ENCODE measurements at places on chromosomes 1 and 21.
A peak's percentile ranks its signal among the peaks of the same experiment; 100 is the strongest.

- DNase-seq, result no peak
These were observed 7.0 kb downstream of the COLGALT2 start for GRCh38 chr1:184030433-184031091.

GRCh38 chr21:34576041-34576511, 38.8 kb downstream of the RCAN1 start:
- peak; percentile 24 for DNase-seq

GRCh38 chr1:160834945-160835565, 27.6 kb downstream of the CD244 start:
- DNase-seq, result peak; percentile 7

GRCh38 chr1:179745131-179745611, 2.1 kb downstream of the FAM163A start:
- no peak for DNase-seq

- no peak for DNase-seq
These were observed 68.0 kb downstream of the PRKAA2 start for GRCh38 chr1:56713112-56713511.

DNA sequence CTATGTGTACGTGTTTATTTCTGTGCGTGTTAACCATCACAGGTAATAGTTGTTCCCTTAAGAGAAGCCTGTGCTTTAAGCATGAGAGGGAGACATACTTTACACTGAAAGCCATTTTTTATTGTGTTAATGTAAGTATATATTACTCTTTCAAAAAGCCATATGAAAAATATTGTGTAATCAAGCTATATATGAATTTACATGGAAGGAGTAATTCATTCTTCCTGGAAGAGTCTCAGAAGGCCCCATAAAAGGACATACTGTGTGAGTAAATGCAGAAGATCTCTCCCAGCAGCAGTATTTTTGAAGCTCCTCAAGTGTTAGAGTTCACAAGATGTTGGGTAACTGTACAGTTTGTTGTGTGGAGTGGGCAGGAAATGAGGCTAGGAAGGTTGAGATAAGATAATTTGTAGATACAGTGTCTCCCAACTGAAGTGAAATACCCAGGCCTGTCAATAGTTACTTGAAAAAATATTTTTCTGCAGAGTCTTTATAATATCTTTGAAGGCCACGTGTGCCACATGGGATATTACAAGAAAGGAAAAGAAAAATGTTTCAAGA, 138.3 kb downstream of the PTGER3 start:
- DNase-seq, result no peak

DNA sequence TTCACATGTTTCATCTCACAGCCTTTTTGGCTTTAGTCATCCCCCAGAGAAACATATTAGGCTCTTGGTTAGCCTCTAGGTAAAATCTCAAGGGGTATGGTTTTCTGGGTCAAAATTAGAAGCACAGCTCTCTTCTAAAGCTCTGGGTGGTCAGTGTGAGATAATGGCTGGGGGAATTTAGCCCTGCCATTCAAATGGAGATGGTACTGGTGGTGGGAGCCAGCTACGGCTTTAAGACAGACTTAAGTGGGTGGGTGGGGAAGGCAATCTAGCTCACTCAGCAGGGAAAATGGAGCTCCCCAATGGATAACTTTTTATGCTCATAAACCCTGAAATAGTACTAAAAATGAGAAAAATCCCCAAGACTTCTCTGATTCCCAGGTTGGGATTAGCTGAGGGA, 5.7 kb downstream of the TEX38 start:
- DNase-seq, result no peak

DNA sequence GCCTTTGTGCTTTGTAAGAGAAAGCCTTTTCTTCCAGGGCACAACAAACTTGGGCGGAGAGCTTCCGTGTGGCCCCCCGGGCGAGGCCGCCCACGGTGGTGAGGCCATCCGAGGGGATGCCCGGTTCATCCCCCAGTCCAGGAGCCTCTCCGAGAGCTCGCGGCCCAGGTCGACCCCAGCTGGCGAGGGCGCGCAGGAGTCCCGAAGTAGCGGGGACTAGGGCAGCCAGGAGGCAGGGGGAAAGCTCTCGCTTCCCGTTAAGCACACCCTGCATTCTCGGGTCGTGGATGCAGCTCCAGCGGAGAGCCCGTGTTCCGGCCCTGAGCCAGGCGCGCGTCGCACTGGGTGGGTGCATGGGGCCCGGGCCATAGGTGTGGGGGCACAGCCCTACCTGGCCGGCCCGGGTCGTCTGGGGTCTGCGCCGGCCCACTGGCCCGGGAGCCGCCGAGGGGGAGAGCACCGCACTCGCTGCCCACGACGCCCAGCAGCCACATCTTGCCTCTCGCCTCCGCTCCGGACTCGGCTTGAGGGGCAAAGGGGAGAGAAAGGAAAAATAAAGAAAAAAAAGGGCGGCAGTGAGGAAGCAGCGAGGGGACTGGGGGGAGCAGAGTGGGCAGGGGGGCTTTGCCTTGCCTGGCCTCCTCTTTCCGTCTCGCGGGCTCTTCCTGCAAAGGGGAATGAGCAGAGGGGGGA, 1.8 kb downstream of the RNF220 start:
- DNase-seq, result peak; percentile 39

- no peak for DNase-seq
These were observed 45.5 kb downstream of the IER5 start for GRCh38 chr1:181133969-181134418.

GRCh38 chr1:178599745-178600144, 86.8 kb downstream of the TEX35 start:
- no peak for DNase-seq

DNA sequence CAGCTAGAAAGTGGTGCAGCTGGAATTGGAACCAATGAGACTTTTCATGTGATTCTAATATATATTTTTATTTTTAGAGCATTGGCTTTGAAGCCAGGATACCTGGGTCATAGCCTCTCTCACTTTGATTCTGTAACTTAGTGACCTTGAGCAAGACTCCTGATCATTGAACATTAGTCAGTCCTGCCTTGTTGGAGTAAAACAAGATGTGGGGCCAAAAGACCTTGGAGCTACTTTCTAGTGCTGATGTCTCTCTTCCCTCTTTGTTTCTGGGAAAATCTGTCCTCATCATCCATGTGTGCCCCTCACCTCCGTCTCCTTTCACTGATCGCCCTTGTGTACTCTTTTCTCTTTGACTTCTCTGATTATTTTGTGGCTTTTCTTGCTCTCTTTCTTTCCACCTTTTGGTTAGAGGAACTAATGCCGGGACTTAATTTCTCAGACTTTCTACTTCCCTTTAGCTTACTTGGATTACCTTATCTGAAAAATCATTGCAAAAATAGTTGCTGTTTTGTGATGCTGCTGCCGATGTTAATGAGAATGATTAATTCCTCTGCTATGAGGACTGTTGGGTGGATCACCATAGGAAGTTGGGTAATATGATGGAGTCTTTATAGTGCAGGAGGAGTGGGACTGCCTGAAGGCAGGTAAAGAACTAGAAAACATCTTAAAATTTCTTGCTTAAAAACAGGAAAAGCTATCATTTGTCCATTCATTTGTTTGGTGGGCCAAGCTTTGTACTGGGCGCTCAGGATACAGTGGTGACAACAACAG, 72.0 kb downstream of the NOS1AP start:
- peak; percentile 56 for DNase-seq

GRCh38 chr1:1213345-1214265, at the start of gene TNFRSF4:
TSS of gene TNFRSF4 (minus strand) at chr1:1214153. CDS start at chr1:1214127, 26 bp downstream.
- DNase-seq, result no peak

- no peak for DNase-seq
These were observed 124.3 kb upstream of the CACNA1E start for GRCh38 chr1:181359012-181359411.

DNA sequence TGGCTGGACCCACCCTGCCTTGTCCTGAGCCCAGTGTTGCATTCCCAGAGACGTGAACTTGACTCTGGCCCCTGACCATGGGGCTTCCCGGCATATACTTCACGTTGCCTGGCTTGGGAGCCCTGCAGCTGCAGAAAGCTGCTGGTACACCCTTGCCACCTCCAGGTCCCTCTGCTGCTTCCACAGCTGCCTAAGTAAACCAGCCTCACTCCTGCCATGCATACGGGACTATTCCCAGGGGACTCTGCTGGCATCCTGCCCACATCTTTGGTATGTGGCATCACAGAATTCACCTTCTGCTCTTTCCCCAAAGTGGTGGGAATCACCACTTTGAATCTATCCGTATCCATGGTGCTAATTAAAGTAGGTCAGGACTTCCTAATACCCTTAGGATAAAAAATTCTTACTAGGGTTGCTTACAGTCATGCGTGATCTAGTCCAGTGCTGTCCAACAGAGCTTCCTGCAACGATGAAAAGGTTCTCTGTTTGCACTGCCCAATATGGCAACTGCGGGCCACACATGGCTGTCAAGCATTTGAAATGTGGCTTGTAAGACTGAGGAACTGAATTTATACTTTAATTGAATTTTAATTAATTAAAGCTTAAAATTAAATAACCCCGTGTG, 203.0 kb downstream of the GRIK3 start:
- DNase-seq, result no peak

DNA sequence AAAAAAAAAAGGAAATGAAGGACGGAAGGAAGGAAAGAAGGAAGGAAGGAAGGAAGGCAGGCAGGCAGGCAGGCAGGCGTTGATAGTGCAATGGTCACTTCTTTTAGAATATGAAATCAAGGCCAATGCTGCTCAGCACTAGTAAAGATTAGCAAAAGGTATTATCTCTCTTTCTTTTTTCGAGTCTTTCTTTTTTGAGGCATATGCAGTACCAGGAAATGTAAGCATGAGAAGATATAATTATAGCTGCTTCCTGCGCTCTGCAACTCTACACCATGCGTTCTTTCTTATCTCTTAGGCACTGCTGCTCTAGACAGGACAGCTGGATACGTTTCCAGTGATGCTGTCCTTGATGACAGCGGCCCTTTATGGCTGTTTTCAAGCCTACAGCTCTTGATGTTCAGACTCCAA, 1512.5 kb upstream of the B3GALT2 start:
- no peak for DNase-seq

GRCh38 chr1:193514397-193514796, 328.0 kb upstream of the B3GALT2 start:
- DNase-seq, result no peak

GRCh38 chr1:47399138-47399845, 16.8 kb upstream of the FOXE3 start:
- no peak for DNase-seq

DNA sequence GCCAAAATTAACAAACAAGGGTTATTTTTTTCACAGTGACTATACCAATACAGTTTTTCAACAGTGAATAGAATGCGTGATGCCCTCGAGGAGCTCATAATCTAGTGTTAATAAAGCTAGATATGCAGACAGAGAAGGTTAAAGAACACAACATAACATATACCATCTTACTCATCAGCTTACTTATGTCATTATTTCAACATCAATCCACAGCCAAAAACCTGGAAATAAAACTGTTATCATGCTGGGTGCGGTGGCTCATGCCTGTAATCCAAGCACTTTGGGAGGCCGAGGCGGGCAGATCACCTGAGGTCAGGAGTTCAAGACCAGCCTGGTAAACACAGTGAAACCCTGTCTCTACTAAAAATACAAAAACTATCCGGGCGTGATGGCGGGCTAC, 6.1 kb downstream of the STX6 start:
- DNase-seq, result peak; percentile 24

DNA sequence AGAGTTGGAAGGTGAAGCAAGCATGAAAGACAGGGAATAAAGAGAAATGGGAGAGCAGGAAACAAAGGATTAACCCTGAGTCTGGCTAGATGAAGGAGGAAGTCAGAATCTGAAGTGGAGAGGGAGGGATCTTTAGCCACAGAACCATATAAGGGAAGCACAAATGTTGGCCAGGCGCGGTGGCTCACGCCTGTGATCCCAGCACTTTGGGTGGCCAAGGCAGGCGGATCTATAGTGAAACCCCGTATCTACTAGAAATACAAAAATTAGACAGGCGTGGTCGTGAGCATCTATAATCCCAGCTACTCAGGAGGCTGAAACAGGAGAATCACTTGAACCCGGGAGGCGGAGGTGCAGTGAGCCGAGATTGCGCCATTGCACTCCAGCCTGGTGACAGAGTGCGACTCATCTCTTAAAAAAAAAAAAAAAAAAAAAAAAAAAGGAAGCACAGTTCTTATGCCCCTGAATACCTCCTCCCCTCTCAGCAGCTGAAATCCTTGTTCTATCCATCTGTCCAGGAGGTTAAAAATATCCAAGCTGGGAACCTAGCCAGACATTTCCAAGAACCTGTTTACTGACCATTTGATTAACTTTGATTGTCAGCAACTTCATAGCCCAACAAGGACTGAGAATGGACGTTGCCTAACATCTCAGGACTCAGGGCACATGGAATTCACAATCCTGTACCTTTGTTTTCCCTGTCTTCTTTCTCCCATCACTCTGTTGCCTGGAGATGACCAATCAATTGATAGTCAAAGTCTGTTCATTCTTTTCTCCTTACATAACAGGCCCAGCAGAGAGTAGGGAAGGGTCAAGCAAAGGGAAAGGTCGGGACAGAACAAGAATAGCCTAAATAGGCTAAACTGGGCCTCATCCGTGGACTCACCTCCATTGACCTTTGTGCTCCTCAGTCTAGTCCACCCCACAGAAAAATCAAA, 10.6 kb downstream of the TXNIP start:
- peak; percentile 64 for DNase-seq

DNA sequence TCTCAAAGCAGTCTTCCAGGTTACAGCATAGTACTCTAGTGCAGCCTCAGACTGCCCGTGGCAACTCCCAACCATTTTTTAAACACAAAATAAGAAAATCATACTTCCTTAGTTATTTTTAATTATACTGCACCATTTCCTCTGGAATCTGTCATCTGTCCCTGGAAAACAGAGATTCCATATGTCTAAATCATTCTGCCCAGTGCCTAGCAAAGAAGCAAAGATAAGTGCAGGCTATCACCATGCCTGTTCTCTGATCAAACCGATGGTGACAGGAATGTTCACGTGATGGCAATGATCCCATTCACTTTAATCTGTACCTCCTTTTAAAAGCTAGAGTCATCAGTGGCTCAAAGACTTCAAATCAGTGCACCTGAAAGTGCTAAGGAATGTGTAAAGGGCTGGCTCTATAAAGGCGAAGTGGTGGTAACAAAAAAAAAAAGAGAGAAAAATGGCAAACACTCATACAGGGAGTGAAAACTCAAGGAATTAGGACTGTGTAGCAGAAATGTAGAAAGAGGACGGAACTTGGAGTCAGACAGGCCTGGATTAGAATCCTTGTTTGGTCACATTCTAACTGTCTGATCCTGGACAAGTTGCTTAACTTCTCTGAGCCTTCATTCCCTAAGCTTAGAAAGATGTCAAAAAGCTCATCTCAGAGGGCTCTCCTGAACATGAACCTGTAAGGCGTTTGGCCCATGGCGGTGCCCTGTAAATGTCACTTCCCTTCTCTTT, 9.9 kb upstream of the CCN1 start:
- no peak for DNase-seq

- no peak for DNase-seq
These were observed 154.4 kb upstream of the KLHDC7A start for GRCh38 chr1:18326211-18326897.

Data from foreskin fibroblast (primary cell).